Effector memory CD4-positive, alpha-beta T cell (primary cell): ENCODE measurements at places on chromosomes 5 and 9.

DNA sequence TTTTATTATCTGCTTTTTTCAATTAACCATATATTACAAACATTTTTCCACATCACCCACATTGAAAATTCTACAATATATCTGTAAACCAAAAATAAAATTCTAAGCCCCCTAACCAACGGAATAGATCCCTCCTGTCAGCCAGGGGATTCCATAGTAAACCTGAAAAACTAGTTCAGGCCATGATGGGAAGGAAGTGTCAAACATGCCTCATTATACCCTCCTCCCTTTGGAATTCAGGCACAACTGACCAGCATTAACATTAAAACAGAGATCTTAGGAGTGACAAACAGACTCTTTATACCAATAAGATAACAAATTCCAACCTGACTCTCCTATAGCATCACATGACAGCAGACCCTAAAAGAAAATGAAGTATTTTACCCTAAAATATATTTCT is 113.7 kb upstream of the DMRT1 start:
- DNase-seq, result no peak

- DNase-seq, result no peak
Observed at GRCh38 chr5:109448838-109449237, 39.1 kb upstream of the PJA2 start.

DNA sequence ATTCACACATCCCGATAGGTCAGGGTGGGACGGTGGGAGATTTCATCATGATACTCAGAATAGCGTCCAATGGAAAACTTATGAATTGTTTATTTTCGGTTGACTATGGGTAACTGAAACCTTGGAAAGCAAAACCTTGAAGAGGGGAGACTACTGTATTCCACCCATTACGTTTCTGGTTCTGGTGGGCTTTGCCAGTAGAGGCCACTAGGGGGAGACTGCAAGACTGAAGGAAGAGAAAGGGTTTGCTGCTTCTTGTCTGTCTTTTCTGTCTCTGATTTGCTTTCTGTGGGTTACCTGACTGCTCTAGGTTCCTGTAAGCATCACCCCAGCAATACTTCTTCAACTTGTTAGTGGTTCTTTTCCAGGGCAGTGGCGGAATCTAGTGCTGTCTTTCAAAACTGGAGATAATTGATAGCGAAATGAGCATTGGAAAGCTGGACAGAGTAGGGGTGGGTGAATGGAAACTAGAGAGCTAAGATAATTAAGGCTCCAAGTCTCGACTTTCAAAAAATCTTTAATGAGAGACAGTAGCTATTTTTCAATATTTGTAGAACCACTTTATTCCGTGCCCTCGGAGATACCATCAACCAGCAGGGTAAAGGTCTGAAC is 27.0 kb downstream of the GRIN3A start:
- no peak for DNase-seq

DNA sequence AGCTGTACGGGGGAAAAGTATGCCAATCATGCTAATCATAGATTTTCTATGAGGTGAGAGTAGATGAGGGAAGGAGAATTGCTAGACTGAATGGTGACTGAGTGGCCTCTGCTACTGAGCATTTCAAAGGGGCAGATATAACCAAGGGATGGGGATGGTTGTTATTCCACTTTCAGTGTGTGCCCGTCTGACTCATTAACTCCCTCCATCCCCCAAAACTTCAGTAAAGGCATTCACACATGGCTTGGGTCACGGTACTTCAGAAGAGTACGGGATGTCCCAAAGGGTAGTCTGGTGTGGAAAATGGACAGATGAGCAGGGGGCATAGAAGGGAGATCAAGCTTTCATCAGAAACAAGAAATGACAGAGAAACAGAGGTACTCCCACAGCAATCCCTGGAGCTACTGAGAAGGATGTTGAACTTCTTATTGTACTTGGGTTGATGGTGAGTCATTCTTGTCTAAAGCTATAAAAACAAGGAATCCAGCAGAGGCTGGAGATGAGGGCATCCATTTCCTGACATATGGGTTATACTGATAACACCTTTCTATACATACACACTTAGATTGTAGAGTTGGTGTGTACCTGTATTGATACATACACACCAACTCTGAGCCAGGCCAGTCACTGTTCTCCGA is 8.9 kb upstream of the TLE4 start:
- DNase-seq, result no peak

- no peak for DNase-seq
Observed at GRCh38 chr9:134059661-134060395, 8.0 kb downstream of the BRD3 start.

GRCh38 chr5:39668980-39669379 is 244.2 kb upstream of the DAB2 start:
- no peak for DNase-seq

GRCh38 chr5:63953217-63953616 is 9.0 kb downstream of the HTR1A start:
- no peak for DNase-seq
